ENCODE measurements at places on chromosomes 12 and 14. TPM values are rescaled to one million over a fixed set of nuclear protein-coding genes. Genes with fewer than 3 reads are reported as not detected.

DNA sequence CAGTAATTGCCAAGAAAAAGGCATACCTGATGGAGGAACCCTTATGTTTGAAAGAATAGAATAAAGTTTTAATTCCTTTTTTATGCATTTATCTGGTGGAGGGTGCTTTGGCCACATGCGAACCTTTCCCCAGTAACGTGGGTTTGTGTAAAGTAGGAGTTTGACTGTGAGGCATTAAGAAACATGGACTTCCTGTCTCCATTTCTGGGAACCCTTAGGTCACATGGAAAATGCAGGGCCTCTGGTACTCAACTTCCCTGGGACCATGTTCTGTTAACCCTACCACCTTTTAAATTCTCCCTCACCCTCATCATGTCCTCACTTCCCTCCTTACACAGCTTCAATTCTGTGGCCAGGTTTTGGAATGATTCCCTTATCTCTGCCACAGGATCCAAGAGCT is 80.3 kb downstream of the PPM1A start:
- no peak for DNase-seq

GRCh38 chr12:9908350-9908749 is 23.8 kb downstream of the CLEC2A start:
- no peak for DNase-seq

- DNase-seq: peak; percentile 54
These were observed 7.4 kb downstream of the TTC6 start for GRCh38 chr14:37602605-37603453.

GRCh38 chr12:54891717-54892478 is 37.6 kb downstream of the MUCL1 start:
- DNase-seq: no peak

- DNase-seq: no peak
These were observed 17.8 kb downstream of the PAPOLA start for GRCh38 chr14:96519970-96520369.

DNA sequence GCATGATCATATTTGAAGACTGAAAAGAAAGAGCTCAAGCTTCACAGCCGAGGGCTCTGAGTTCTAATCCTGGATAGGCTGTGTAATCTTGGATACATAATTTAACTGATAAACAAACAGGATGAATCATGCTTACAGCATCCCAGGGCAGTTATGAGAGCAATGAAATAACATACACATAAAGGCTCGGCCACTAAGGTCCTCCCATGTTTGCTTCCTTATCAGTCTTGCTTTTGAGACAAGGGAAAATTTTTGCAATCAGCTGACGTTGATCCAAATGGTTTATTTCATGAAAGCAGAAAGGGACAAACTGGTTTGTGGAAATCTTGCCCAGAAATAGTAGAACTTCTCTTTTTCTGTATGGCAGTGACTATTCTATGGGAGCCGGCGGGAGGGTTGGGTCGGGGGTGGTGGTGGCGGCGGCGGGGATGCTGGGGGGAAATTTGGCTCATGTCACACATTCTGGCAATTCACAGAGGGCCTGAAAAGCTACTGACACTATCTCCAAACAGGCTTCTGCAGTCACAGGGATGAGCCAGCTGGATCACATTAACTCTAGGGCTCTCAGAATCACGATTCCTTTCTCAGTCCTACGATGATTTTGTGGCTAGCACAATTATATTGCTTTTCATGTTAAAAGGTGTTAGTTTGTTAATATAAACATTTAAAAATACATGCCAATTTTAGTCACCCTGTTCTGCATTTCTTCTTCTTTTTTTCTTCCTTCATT is 124.5 kb downstream of the SLC8A3 start:
- DNase-seq: no peak

GRCh38 chr14:21191261-21191808 is 35.5 kb upstream of the OR5AU1 start:
- DNase-seq: no peak

The VPS33A gene
- total RNA-seq: 18.5 TPM

The GLIPR1L1 gene
- total RNA-seq: not detected

The HOXC10 gene
- 9.7 TPM for total RNA-seq

The ALDH2 gene
- 17.1 TPM for total RNA-seq

The BORCS5 gene
- total RNA-seq: 14.8 TPM
